Suppressor macrophage (primary cell): ENCODE measurements at places on chromosomes 7 and 10.

GRCh38 chr10:8577686-8578085 lies 523.2 kb downstream of the GATA3 start:
- DNase-seq = no peak

- DNase-seq = no peak
Observed at GRCh38 chr10:119679480-119679829, 28.3 kb downstream of the BAG3 start.

DNA sequence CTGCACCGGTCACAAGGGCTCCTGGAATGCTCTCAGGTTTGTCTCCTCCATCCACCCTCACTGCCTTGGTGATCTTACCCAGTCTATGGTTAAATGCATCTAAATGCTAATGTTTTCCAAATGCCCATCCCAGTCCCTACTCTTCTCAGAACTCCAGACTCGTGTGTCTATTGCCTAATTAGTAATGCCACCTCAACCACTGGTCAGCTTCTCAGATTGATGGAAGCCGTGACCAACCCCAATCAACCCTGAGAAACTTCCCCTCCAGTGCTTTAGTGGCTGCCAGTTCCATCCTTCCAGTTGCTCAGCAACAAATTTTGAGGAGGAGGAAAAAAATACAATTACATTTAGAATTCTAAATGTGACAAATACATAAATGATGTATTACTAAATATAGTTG lies 18.6 kb downstream of the NUDCD3 start:
- DNase-seq = no peak

DNA sequence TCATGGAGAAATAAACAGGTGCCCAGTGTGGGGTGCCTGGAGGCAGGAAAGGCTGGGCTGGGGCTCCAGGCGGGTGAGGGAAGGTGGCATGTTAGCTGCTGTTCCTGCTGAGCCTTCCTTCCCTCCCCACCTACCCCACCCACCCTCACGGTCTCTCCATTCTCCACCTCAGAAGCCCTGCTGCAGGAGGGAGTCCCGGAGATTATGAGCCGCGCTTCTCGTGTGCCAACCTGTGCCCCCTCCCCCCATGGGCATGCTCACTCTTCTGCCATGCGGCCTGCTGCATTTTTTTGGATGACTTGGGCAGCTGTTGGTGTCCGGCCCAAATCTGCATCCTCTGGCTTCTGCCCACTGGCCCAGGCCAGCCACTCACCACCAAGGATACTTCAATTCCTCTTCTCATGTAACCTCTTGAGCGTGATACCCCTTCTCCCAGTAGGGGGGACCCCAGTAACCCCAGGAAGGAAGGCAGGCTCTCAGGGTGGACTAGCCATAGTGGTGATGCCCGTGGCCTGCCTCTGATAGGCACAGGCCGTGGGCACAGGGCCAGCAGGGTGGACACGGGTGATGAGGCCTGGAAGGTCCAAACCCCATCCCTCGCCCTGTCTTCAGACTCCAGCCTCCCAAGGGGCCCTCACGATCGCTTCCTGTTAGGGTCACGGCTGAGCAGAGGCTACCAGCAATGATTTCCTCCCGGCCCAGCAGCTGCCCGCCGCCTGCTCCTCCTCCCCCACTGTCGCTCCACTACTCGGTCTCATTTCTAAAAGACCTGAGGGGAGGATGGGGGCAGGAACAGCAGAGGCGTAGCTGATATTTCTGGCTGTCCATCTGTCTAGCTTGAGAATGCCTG lies 27.8 kb downstream of the UNC5B start:
- DNase-seq = peak; percentile 42
